ENCODE measurements at places on chromosomes 3 and 15. TPM values are rescaled to one million over a fixed set of nuclear protein-coding genes. Genes with fewer than 3 reads are reported as not detected.

- no peak for DNase-seq
These were observed 59.4 kb upstream of the FLNB start for GRCh38 chr3:57948781-57949242.

DNA sequence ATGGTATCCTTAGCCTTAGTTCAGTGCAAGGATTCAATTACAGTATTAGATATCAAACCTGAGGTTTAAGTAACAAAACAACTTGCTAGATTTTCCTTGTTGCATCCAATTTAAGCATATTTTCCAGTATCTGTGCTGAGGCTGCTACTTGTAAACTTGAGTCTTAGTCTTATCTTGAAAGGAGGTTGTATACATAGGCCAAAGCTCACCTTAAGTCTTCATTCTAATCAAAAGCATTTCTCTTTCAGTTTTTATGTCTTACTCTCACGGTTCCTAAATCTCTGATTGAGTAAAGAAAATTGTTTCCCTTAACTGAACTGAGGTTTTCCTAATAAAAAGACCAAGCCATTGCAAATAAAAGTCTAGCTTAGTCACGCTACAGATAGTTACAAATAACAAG, 52.6 kb downstream of the U2SURP start:
- DNase-seq: no peak

DNA sequence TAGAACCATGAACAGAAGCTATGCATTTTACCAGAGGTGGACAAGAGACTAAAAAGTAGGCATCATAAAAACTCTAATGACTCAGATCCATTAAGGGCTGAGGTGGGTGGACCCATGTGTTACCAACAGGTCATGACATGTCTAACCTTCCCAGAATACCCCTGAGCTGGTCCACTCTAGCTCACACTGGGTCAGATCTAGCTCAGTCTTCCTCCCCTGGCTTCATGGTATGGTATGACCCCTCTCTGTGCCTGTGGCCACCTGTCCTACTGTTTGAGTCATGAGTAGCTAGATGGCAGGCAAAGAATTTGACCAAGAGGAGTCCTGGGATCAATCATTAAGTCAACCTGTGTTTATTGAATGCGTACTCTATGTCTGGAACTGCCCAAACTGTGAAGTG, 340.4 kb downstream of the EPHB1 start:
- DNase-seq: peak; percentile 35

GRCh38 chr3:48082580-48083184, 66.5 kb upstream of the MAP4 start:
- DNase-seq: no peak

DNA sequence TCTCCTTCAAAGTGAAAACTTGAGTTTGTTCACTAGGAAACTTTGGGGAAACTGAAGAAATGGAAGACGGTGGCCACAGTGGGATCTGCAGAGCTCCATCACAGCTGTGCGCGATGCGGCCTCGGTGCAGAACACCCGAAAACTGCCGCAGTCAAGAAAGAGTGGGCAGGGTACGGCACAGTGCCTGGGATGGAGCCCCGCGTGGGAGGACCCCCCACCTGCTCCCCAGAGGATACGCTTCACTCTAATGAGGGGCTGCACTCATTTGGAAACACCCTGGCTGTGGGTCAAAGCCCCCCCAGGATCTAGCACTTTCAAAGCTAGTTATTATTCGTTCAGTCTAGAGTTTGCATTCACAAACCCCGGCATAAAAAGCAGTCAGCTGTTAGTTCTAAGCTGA, 9.5 kb downstream of the ADAMTS17 start:
- DNase-seq: no peak

- no peak for DNase-seq
These were observed 81.2 kb downstream of the EFL1 start for GRCh38 chr15:82181371-82181770.

DNA sequence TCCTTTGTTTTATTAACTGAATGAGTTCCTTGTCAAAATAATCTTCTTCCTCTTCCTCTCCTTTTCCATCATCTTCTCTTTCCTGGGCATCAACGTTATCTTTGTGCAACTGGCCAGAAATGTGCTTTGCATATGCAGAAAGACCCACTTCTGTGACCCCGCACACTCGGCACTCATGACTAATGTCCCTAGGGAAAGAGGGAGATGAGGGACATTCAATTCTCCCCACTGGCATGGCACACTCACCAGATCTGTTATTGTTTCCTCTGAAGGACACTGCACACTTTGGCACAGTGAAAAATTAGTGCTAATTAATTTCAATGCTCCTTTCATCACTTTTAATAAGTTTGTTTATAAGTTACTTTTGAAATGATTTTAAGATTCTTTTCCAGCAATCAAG, 34.0 kb downstream of the ZNF106 start:
- no peak for DNase-seq

The SOX14 gene
- total RNA-seq: not detected
